ENCODE measurements at places on chromosomes 11 and 22.

DNA sequence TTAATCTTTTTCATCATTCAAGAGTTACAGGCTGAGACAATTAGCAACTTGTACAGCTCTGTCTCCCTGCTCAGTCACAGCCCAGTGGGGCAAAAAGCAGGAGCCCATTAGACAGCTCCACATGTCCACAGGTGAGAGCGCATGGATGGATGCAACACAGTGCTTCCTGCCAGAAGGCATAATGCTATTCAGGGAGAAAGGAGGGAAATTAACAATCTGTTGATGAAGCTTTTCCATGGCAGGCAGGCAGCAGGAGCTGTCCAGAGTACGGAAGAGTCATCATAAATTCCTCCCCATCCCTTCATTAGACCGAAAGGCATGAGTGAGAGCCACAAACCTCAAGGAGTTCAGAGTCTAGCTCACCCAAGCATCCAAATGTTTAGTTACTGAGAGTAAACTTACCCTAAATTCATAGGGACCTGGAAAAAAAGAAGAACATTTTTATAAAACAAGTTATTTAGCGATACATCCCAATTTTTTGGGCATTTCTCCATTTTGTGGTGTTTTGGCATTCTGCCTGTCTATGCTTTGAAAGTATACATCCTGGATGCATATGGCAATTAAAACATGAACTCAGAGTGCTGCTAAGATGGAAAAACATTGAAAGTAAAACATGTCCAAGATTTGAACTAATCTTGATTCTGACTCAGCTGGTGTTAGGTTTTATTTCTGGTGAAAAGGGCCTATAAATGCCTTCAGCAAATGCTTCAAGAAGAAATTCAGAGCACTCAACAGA, 428.1 kb downstream of the OPCML start:
- no peak for DNase-seq

- no peak for DNase-seq
Observed at GRCh38 chr11:16973338-16973964, 40.8 kb downstream of the PLEKHA7 start.

DNA sequence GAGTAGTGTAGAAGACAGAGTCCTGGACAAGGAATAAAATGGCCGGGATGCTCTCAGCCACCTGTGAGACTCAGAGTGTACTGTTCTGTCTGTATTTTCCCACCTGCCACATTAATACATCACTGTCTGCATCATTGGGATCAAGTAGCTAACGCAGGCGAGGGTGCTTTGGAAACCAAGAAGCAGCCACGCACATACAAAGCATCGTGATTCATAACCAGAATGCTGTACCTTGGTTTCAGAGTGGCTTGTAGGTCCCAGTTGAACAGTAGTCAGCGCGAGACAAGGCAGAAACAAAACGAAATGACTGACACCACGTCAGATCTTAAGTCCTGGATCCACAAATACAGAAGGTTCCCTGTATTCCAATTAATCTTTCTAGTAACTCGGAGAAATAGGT, 198.3 kb downstream of the GRIK4 start:
- no peak for DNase-seq

GRCh38 chr11:112537846-112538330, 277.2 kb upstream of the PLET1 start:
- DNase-seq: no peak

DNA sequence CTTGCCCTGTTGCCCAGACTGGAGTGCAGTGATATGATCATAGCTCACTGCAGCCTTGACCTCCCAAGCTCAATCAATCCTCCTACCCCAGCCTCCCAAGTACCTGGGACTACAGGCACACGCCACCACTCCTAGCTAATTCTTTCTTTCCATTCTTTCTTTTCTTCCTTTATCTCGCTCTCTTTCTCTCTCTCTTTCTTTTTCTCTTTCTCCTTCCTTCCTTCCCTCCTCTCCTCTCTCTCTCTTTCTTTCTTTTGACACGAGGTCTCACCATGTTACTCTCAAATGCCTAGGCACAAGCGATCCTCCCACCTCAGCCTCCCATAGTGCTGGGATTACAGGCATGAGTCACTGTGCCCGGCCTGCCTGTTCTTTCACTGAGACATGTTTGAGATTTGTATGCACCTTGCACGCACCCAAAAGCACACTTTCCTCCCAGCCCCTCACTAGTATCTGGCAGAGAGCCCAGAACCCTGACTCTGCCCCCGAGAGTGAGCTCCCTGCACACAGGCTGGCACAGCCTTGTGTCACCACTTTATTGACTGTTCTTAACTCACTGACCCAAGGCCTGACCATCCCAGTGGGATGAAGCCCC, 56.8 kb downstream of the CD6 start:
- peak; percentile 84 for DNase-seq

- DNase-seq: no peak
Observed at GRCh38 chr22:46001046-46001425, 24.1 kb upstream of the WNT7B start.

DNA sequence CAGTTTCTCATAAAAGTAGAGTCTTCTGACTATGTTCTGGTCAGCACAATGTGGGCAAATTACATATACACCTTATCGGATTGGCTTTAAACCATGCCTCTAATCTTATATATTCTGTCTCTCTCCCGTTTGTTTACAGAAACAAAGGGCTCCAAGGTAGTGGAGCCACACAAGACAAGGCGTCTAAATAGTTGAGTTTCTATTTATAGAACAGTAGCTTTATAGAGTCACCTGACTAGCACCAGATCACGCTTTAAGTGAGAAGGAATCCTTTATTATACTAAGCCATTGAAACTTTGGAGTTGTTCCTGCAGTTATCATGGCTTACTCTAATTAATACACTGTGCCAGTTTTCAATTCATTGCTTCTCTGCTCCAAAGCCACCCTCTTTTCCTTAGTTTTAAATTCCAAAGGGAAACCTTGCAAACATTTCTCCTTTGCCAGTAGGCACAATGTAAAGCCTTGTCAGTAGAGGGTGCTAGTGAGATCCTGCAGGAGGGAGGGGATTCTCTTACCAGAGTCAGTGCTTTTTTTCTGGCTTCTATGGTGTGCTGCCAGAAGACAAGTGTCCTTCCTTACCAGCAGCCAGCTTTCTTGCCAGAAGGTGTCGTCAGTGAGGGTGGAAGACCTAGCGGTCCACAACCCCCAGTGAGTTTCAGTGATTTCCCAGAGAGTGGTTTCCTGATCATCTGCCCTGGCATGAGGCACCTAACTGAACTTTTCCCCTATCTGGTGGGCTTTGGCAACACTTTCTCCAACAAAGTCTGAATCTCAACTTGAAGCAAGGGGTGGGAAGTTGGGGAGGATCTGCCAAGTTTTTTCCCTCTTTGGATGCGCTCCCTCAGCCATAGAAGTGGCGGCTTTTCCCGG, 71.7 kb downstream of the RAB38 start:
- DNase-seq: peak; percentile 17

DNA sequence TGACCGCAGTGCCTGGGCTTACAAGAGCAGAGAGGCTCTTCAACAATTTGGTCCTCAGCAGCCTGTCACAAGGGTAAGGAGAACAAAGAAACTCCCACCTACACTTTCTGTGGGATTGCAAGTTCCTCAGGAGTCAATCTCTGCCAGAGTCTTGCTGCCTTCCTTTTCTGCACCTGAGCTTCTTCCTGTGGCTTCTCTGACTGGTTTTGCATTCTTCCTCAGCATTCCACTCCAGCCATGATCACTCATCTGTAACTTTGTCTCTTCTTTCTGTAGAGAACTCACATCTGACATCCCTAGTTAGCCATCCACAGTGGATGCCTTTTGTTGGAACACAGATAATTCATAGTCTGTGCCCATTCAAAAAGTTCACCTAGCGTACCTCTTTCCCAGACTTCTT, 14.2 kb upstream of the OR6A2 start:
- no peak for DNase-seq

- no peak for DNase-seq
Observed at GRCh38 chr11:57290288-57290687, 34.5 kb downstream of the TNKS1BP1 start.

- no peak for DNase-seq
Observed at GRCh38 chr11:70740488-70740851, 342.1 kb downstream of the CTTN start.

DNA sequence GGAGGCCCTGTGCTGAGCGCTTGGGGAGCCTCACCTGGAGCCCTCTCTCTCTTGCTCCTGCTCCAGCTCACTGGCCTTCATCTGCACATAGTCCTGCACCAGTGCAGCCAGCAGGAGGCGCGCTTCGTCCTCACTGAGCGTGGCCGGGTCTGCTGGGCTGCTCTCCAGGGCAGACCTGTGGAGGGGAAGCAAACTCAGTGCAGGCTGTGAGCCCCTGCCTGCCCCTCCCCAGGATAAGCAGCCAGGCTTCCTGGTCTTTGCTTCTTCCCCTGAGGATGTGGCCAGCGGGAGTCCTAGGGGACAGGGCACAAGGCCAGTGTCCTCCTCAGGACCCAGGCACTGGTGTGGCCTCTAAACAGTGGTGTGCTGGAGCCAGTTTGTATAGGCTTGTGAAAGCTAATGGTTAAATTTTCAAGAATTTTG, 2.2 kb downstream of the CALCA start:
- DNase-seq: peak; percentile 84

DNA sequence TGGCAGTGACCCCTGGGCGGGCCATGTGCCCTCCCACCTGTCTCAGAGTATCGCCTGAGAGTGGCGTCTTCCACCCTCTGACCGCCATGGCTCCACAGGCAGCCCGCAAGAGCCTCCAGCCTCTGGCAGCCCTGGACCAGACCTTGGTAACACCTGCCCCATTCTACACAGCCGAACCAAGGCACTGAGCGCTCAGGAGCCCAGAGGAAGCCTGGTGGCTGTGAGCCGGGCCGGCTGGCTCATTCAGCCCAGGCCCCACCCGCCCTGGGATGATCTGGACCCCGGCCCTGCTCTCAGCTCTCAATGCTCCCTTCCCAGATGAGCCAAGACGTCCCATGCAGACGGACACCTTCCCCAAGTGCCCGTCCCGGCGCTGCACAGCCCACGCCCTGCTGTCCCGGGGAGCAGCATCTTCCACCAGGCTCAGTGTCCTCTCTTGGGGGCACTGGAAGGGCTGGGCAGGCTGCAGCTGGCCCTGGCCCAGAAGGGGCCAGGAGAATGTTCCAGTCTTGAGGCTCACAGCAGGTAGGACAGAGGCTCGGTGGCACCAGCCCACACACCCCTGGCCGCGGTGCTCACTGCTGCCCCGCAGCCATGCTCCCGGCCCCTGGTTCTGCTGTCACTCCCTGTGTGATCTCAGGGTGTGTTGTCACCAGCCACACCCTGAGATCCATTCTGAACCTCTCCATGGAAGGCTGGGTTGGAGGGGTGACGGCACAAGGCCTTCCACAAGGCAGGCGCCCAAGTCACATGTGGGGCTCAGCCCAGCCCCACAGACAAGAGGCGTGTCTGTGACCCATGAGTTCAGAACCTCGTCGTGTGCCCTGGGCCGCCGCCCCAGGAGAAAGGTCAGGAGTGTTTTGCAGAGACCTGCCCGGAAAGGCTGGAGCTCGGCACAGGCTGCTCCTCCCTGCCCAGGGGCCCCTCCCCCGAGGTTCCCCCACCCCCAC, 24.2 kb upstream of the PPARA start:
- DNase-seq: no peak

GRCh38 chr11:72482211-72482812, 48.0 kb upstream of the CLPB start:
- peak; percentile 59 for DNase-seq

GRCh38 chr22:50151571-50152537, 18.7 kb upstream of the PANX2 start:
- no peak for DNase-seq

GRCh38 chr11:36586543-36586942, 7.8 kb upstream of the IFTAP start:
- DNase-seq: no peak

- DNase-seq: no peak
Observed at GRCh38 chr11:19632499-19632834, 80.2 kb upstream of the NAV2 start.

GRCh38 chr11:16028419-16028818, 327.9 kb downstream of the SOX6 start:
- DNase-seq: no peak

GRCh38 chr22:36329254-36330078, 58.3 kb downstream of the MYH9 start:
- DNase-seq: peak; percentile 87

DNA sequence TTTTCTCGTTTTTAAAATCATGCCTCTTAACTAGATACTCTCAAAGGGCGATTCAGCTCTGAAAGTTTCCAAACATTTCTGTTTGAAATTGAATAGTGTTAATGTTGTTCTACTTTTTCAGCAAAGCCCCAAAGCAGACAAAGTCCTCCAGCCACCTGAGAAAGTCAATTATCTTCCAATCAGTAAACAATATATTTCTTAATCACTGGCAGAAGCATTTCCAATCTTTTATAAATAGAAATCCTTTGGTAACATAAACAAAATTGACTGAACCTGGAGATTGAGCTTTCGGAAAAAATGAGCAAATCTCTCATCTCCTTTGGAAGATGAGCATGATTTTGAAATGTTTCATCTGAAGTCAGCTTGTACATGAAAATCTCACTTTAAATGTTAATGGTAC, 84.4 kb upstream of the FIBIN start:
- no peak for DNase-seq

DNA sequence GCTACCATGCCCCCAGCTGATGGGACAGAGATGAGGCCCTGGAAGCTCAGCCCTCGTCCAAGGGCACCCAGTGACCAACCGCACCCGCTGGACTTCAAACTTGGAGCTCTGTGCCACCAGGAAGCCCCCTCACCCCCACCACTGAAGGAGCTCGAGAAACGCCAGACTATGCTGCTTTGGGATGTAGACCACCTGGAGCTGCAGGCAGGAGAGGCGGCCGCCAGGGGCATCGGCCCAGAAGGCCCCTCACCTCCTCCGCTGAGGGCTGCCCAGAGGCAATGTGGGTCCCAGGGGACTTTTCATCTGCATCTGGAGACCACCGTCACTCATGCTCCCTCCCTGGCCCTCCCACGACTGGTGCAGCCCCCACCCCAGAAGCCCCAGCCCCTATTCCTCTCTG, 28.3 kb downstream of the CDKN1C start:
- DNase-seq: no peak

GRCh38 chr22:40826984-40827741, 8.0 kb upstream of the SLC25A17 start:
- no peak for DNase-seq

DNA sequence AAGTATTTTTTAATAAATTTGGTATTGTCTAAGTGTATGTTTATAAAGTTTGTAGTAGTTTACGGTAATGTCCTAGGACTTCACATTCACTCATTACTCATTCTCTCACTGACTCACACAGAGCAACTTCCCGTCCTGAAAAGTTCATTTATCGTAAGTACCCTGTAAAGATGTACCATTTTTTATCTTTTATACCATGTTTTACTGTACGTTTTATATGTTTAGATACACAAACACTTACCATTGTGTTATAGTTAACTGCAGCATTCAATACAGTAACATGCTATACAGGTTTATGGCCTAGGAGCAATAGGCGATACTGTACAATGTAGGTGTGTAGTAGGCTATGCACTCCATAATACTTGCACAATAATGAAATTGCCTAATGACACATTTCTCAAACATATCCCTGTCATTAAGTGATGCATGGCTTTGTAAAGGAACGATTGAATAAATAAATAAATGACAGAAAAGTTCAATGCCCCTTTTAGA, 12.5 kb upstream of the CARD18 start:
- no peak for DNase-seq

- no peak for DNase-seq
Observed at GRCh38 chr22:49139492-49140151, 688.1 kb downstream of the BRD1 start.
